ENCODE measurements at places on chromosomes 1 and 21. TPM values are rescaled to one million over a fixed set of nuclear protein-coding genes. Genes with fewer than 3 reads are reported as not detected.

DNA sequence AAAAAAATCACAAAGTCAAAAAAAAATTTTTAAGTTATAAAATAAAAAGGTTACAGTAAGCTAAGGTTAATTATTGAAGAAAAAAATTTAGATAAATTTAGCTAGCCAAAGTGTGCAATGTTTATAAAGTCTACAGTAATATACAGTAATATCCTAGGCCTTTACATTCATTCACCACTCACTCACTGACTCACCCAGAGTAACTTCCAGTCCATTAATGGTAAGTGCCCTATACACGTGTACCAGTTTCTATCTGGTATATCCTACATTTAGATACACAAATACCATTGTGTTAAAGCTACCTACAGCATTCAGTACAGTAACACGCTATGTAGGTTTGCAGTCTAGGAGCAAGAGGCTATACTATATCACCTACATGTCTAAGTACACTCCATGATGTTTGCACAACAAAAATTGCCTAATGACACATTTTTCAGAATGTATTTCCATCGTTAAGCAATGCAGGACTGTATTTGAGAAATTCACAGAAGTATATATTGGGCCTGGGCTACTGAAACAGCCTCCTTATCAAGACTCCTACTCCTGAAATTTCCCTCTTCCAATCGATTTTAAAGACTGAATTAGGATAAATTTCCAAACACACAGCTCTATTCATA, 155.1 kb downstream of the COP1 start:
- H3K4me3 ChIP-seq = no peak overlapping the region
- no peaks in the 10 kb centered on the region for H3K36me3 ChIP-seq
- H3K27me3 ChIP-seq = no peaks in the 10 kb centered on the region
- H3K27ac ChIP-seq = no peak overlapping the region

DNA sequence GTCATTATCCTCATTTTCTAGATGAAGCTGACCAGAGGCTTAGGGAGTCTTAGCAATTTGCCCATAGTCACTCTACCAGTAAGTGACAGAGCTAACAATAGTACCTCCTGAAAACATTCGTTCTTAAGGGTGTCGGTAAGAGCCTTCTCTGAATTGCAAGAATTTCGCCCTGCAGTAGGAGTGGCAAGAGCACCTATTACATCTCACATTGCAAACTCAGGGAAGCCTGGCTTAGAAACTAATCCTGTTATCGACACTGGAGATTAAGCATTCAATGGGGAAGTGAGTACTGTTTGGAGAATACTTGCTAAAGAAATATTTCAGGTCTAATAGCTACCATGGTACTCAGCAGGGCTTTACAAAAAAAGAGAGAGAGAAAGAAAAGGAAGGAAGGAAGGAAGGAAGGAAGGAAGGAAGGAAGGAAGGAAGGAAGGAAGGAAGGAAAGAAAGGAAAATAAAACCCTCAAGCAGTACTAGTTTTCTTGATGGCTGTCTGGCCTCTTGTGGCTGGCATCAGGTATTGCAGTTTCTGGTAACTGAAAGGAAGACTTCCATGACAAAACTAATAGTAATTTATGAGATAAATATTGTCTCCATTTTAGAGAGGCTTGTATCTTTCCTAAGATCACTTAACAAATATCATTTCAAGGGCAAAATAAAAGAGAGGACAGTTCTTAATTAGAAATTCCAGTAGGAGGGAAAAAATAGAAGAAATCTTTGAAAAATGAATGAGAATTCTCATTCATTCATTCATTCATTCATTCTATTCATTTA, 10.4 kb downstream of the C1orf226 start:
- H3K4me3 ChIP-seq = no peak overlapping the region
- H3K27ac ChIP-seq = no peak overlapping the region
- no peaks in the 10 kb centered on the region for H3K4me1 ChIP-seq
- DNase-seq = no peak

GRCh38 chr1:156420205-156421061, 51.4 kb downstream of the RHBG start:
- H3K36me3 ChIP-seq = no peaks in the 10 kb centered on the region
- DNase-seq = no peak
- H3K4me3 ChIP-seq = peak overlapping the region; percentile 51
- H3K27me3 ChIP-seq = peaks cover 8% of the 10 kb centered on the region
- peaks cover 11% of the 10 kb centered on the region for H3K4me1 ChIP-seq

- no peaks in the 10 kb centered on the region for H3K36me3 ChIP-seq
- no peak overlapping the region for H3K27ac ChIP-seq
- no peaks in the 10 kb centered on the region for H3K27me3 ChIP-seq
Measured at GRCh38 chr1:197737916-197738315, 37.4 kb downstream of the DENND1B start.

CLCA1 gene
- total RNA-seq = not detected

LCE1B gene
- not detected for total RNA-seq

Data from breast epithelium (tissue), 4 donors.